ENCODE measurements at places on chromosomes 2 and 18.

DNA sequence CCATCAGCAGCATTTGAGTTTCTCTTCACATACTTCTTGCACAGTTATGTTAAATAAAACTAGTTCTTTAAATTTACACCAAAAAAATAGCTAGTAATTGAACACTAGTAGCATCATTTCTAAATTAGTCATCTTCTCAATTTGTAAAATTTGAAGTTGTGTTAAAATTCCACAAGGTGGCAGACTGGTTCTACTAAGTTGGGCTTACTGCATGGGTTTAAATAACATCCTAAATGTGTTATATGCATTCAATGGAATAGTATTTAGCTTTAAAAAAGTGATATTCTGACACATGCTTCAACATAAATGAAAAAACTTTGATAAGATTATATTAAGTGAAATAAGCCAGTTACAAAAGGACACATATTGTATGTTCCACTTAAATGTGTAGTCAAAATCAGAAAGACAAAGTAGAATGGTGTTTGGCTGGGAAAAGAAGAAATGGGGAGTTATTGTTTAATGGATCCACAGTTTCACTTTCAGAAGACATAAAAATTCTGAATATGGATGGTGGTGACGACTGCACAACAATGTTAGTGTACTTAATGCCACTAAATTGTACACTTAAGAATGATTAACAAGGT is 28.7 kb upstream of the RPRD1A start:
- DNase-seq: peak; percentile 60

DNA sequence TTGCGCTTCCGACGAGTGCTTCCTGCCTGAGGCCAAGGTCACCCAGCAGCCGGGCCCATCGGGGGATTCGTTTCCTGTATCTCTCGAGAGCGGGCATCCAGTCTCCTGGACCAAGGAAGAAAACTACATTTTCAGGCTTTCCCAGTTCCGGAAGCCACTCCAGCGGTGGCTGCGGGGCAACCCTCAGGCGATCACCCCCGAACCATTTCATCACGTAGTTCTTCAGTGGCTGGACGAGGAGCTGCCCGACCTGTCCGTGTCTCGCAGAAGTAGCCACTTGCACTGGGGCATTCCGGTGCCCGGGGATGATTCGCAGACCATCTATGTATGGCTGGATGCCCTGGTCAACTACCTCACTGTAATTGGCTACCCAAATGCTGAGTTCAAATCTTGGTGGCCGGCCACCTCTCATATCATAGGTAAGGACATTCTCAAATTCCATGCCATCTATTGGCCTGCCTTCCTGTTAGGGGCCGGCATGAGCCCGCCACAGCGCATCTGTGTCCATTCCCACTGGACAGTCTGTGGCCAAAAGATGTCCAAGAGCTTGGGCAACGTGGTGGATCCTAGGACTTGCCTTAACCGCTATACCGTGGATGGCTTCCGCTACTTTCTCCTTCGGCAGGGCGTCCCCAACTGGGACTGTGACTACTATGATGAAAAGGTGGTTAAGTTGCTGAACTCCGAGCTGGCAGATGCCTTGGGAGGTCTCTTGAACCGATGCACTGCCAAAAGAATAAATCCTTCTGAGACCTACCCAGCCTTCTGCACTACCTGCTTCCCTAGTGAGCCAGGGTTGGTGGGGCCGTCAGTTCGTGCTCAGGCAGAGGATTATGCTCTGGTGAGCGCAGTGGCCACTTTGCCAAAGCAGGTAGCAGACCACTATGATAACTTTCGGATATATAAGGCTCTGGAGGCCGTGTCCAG is 1.0 kb downstream of the MARS2 start:
- DNase-seq: peak; percentile 11

GRCh38 chr18:77146249-77147080 is 13.9 kb upstream of the MBP start:
- no peak for DNase-seq

GRCh38 chr18:8106603-8107002 is 502.6 kb upstream of the RAB12 start:
- no peak for DNase-seq

DNA sequence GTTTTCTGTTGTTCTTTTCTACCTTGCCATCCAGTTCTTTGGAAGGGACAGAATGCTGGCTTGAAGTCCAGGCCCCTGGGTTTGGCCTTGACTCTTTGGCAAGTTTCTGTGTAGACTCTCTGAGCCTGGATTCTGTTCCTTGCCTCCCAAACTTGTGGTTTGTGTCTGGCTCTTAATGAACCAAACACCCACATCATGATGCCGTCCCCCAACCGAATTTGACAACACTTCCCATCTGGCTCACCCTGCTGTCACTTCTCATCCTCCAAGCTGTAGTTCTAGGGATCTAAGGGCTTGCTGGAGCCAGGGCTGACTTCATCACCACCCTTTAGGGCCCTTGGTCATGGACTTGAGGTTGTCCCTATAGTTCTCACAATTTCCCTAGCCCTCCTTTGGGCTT is 68.9 kb upstream of the CELF4 start:
- no peak for DNase-seq

GRCh38 chr18:39841482-39842365 is 2113.3 kb upstream of the PIK3C3 start:
- no peak for DNase-seq
